Uterus (tissue), 4 donors: ENCODE measurements at places on chromosomes 5 and 9.

DNA sequence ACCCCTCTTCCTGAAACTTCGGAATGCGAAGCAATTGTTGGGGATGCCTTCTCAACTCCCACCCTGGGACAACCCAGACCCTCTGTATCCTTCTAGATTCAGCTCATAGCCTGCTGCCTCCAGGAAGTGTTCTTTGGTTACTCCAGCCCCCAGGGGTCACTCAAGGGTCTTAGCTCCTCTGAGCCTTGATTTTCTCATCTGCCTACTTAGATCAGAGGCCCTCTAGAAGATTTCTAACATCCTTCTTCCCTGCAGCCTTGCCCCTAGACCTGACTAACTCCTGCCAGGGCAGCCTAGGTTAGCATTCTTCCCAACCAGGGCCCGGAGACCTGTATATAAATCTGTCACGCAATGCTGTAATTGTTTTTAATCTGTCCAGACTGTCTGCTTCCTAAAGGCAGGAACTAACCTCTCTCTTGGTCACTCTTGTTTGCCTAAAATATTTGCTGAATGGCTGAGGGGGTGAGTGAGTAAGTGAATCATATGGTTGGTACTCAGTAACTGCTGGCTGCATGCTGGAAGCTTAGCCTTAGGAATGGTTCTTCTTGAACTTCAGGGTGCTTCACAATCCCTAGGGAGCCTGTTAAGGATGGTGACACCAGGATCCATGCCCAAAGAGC lies 8.2 kb downstream of the GALNT10 start:
- no peak for DNase-seq
- no peaks in the 10 kb centered on the region for H3K36me3 ChIP-seq

DNA sequence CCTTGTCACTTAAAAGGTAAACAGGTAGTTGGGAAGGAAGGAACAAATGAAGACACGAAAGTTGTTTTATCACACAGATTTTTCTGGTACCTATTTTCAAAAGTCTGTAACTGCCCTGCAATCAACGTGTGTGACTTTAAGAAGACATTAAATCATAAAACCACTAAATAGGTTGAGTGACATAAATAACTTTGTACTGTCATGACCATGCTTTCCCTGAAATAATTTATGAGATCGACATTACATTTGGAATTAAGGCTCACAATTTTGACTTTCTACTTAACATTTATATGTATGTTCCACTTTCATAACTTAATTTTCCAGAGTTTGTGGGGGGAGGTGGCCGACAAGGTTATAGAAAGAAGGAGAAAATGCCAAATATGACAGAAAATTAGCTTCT lies 181.1 kb downstream of the MLLT3 start:
- H3K4me1 ChIP-seq = no peaks in the 10 kb centered on the region
- H3K36me3 ChIP-seq = no peaks in the 10 kb centered on the region

DNA sequence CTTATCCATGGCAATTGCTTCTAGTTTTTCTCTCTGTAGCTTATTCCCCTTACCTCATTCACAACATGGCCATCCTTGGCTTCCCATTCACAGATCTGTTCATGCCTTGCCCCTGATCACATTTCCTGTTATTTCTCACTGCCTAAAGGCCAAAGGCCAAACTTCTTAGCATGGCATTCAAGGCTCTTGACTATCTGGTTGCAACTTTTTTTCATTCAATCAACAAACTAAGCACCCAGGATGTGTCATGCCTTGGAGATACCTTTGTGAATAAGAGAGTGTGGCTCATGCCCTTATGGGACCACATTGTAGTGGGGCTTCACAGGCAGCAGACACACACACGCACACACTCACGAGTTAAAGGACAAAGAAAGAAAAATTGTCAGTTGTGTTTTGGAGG lies 27.6 kb downstream of the FGF1 start:
- H3K4me3 ChIP-seq = no peak overlapping the region
- no peak for DNase-seq
- no peaks in the 10 kb centered on the region for H3K36me3 ChIP-seq
- no peaks in the 10 kb centered on the region for H3K27me3 ChIP-seq
- no peak overlapping the region for H3K27ac ChIP-seq

DNA sequence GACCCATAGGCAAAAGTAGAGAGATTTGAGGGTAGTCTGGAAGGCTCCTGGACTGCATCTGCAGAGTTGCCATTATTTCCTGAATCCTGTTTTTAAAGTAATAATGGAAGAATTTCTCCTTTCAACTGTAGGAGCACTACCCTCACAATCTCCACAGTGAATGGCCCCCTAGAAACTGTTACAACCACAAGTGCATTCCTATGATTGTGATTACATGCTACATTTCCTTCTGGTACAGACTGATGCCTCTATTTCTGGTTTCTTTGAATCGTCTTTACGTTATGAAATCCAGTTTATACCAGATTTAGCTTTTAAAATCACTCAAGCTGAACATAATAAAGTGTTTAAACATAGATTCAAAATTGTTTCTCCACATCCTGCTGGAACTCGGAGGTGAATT lies 49.4 kb downstream of the FRMPD1 start:
- no peaks in the 10 kb centered on the region for H3K27me3 ChIP-seq
- H3K36me3 ChIP-seq = no peaks in the 10 kb centered on the region
- no peak overlapping the region for H3K4me3 ChIP-seq
- H3K27ac ChIP-seq = no peak overlapping the region
- H3K4me1 ChIP-seq = no peaks in the 10 kb centered on the region
- no peak for DNase-seq

DNA sequence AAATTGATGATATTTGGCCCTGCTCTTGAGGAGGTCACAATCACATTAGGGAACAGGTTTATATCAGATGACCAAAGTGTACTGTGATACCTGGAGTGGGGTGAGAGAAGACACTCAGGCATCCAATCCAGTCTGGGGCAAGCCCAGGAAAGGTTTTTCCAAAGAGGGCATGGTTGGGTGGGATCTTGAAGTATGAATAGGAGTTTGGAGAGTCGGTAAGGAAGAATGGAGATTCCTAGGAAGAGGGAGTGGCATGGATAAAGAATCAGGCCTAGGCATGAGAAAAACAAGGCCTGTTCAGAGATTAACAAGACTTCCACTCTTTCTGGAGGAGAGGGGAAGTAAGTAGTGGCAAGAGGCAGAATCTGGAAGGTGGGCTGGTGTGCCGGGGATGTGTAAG lies 91.1 kb downstream of the MVB12B start:
- no peak overlapping the region for H3K4me3 ChIP-seq
- H3K27me3 ChIP-seq = no peaks in the 10 kb centered on the region
- no peaks in the 10 kb centered on the region for H3K36me3 ChIP-seq
- DNase-seq = no peak
- no peaks in the 10 kb centered on the region for H3K4me1 ChIP-seq
- H3K27ac ChIP-seq = no peak overlapping the region

GRCh38 chr9:85876628-85877027 lies 64.3 kb upstream of the NAA35 start:
- H3K4me3 ChIP-seq = no peak overlapping the region
- no peak overlapping the region for H3K27ac ChIP-seq
- no peaks in the 10 kb centered on the region for H3K36me3 ChIP-seq

GRCh38 chr5:143078313-143078712 lies 308.1 kb downstream of the ARHGAP26 start:
- no peaks in the 10 kb centered on the region for H3K4me1 ChIP-seq
- no peak overlapping the region for H3K4me3 ChIP-seq
- DNase-seq = no peak
- no peaks in the 10 kb centered on the region for H3K36me3 ChIP-seq

- no peak overlapping the region for H3K4me3 ChIP-seq
- H3K27me3 ChIP-seq = no peaks in the 10 kb centered on the region
Measured at GRCh38 chr5:125655156-125655555, 768.1 kb upstream of the GRAMD2B start.

DNA sequence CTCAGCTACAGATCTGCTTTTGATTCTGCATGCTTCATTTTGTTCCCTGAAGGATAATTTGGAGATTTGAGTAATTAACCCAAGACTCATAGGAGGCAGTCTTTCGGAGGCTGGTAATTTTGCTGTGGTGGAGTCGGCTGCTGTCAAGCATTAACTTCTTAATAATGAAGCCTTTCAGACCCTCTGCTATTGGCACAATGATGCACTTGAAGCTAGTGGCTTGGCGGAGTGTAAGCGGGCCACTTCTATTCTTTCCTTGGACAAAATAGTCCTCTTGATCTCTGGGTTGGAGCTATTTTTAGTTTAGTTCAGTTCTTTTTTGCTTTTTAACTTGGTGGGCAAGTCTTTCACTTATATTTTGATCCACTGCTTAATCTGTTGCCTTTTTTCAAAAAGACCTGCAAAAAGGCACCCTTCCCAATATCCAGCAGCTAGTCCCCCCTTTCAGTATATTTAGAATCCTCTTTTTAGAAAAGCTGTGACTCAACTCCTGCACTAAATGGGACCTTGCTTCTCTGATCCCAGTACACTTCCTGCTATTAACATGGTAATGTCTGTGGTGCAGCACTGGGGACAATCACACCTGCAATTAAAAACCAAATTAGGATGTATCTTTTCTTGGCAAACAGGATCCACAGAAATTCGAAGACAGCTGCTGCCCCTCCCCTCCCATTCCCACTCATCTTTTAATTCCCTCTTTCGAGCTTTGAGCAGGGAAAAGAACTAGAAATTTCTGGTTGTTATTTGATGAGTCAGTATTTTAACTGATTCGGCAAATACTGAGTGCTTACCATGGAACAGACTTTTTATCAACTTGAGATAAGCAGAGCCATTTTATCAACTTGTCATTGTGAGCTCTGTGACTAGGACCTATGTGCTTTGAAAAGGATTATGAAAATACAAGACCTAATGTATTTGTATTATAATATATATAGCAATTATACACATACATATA lies 169.4 kb upstream of the ANKRD55 start:
- no peaks in the 10 kb centered on the region for H3K27me3 ChIP-seq
- no peak overlapping the region for H3K4me3 ChIP-seq
- no peaks in the 10 kb centered on the region for H3K4me1 ChIP-seq
- H3K27ac ChIP-seq = no peak overlapping the region
- DNase-seq = no peak
- H3K36me3 ChIP-seq = no peaks in the 10 kb centered on the region

DNA sequence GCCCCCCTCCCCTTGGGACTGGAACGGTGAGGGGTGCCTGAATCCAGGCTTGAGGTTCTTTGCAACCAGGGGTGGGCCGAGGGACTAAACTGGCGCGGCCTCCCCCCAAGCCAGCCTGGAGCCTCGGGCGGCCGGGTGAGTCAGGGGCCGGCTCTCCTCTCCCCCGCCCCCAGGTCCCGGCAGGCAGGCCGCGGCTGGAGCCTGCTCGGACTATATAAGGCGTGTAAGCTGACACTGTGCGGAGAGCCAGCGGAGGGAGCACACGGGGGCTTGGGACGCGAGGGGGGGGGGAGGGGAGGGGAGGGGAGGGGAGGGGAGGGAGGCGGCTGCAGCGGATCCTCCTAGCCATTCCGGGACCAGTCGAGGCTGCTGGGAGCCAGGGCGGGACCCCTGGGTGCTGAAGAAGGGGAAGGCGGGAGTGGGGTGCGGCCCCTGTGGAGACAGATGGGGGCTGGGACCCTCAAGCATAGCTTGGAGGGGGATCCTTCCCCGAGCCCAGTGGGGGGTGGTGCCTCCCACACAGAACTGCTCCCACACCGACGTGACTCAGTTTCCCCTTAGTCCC lies 595 bp downstream of the PDLIM7 start:
- no peaks in the 10 kb centered on the region for H3K36me3 ChIP-seq
- H3K4me3 ChIP-seq = peak overlapping the region; percentile 74
- H3K27ac ChIP-seq = peak overlapping the region; percentile 97
- no peaks in the 10 kb centered on the region for H3K27me3 ChIP-seq

DNA sequence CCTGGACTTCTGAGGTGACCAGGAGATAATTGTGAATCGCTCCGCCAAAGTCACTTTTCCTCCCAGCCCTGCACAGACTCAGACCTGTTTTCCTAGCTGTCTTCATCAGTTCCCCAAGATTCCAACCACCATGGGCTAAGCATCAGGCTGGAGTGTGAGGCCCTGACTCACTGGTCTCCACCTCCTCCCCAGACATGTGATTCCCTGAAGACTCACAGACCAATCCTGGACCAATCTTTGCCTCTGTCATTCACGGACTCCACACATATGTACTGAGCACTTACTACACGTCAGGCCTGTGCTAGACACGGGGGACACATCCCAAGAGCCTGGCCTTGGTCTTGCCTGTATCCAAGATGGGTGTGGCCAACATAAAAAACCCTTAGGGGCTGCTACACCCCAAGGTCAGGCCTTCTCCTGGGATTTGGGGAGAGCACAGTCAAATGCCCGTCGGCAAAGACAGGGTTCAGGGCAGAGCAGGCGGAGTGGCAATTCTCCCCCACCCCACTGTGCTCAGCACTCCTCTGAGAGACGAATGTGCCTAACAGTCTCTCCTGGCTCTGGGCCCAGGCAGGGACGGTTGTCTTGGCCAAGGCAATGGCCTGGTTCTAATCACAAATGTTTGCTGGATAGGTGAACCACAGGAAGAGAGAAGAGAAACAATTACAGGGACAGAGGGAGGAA lies 11.9 kb downstream of the EEIG1 start:
- no peaks in the 10 kb centered on the region for H3K36me3 ChIP-seq
- peak overlapping the region; percentile 90 for H3K27ac ChIP-seq
- H3K4me3 ChIP-seq = no peak overlapping the region
- DNase-seq = peak; percentile 86
- H3K4me1 ChIP-seq = peaks cover 69% of the 10 kb centered on the region
- H3K27me3 ChIP-seq = no peaks in the 10 kb centered on the region

DNA sequence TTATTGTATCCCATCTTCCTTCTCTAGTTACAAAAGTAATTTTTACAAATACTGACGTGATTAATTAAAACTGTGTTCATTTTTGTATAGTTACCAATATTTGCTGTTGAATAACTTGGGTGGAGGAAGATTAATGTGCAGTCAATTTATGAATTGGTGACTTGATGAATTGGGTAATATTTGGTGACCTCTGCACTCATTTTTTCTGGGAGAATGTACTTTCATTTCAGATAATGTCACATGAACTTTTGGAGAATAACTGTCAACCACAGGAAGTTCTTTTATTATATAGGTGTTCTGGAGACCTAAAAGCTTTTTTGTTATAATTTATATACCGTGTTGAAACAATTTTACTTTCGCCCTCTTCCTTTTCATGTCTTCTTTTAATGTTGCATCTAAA lies 26.4 kb upstream of the FKTN start:
- H3K27ac ChIP-seq = no peak overlapping the region
- DNase-seq = no peak

DNA sequence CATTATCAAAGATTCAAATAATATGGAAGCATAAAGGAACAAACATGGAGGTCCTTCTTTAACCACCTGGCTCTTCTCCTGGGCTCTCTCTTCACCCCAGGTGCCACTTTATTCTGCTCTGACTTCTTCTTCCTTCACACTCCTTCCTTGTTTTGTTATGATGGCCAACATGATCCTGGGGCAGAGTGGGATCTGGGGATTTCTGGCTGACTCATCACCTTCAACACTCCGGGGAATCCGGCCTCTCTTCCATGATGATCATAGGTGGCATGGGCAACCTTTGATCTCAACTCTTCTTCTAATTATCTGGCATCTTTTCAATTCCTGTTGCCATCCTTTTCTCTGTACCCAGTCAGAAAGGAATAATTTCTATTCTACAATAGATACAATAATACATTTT lies 62.1 kb upstream of the TRPC7 start:
- H3K27ac ChIP-seq = no peak overlapping the region
- no peaks in the 10 kb centered on the region for H3K4me1 ChIP-seq
- no peaks in the 10 kb centered on the region for H3K36me3 ChIP-seq
- DNase-seq = no peak

GRCh38 chr5:64273276-64273675 lies 107.6 kb downstream of the RNF180 start:
- H3K27me3 ChIP-seq = no peaks in the 10 kb centered on the region
- H3K27ac ChIP-seq = no peak overlapping the region
- H3K4me1 ChIP-seq = no peaks in the 10 kb centered on the region
- H3K4me3 ChIP-seq = no peak overlapping the region

GRCh38 chr5:151615431-151615830 lies 24.3 kb upstream of the FAT2 start:
- no peaks in the 10 kb centered on the region for H3K4me1 ChIP-seq
- H3K27ac ChIP-seq = no peak overlapping the region
- H3K36me3 ChIP-seq = no peaks in the 10 kb centered on the region
- DNase-seq = no peak
